ENCODE measurements at places on chromosomes 12 and 14. TPM values are rescaled to one million over a fixed set of nuclear protein-coding genes. Genes with fewer than 3 reads are reported as not detected.

DNA sequence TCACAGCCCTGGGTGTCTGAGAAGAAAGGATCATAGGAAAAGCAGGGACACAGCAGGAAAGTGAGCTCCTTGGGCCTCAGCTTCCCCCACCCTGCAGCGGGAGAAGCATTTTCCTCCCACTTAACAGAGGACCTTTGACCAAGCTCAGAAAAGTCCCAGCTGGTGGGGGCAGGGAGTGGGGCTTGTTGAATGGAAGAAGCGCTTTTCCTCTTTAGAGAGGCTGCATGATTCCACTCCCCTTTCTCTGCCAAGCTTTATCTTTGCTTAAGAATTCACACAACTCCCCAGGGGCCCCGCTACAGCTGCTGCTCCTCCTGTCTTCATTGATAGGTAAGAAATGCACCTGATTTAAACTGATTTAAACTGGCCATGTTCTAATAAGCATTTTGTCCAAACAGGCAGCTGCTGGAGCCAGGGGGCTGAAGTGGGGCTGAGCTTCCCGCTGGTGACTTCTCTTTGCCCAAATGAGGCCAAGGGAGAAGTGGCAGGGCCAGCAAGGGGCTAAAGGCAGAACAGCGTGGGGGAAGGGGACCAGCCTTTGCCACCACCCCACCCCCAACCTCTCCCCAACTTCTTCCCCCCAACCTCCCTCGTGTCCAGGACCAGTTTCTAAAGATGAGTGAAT lies 1.7 kb upstream of the PAPLN start:
- H3K4me1 ChIP-seq = peaks cover 39% of the 10 kb centered on the region
- H3K27ac ChIP-seq = no peak overlapping the region
- H3K27me3 ChIP-seq = peaks cover 7% of the 10 kb centered on the region
- no peak overlapping the region for H3K4me3 ChIP-seq

GRCh38 chr14:76352639-76353281 lies 23.2 kb upstream of the ESRRB start:
- DNase-seq = peak; percentile 30
- no peak overlapping the region for H3K4me3 ChIP-seq
- no peaks in the 10 kb centered on the region for H3K4me1 ChIP-seq

The SUDS3 gene
- 75.3 TPM for total RNA-seq

GRCh38 chr14:54565785-54566409 lies 1.0 kb upstream of the SAMD4A start:
- peak overlapping the region; percentile 98 for H3K27ac ChIP-seq
- peak; percentile 92 for DNase-seq
- H3K4me1 ChIP-seq = peaks cover 21% of the 10 kb centered on the region
- H3K4me3 ChIP-seq = peak overlapping the region; percentile 67

DNA sequence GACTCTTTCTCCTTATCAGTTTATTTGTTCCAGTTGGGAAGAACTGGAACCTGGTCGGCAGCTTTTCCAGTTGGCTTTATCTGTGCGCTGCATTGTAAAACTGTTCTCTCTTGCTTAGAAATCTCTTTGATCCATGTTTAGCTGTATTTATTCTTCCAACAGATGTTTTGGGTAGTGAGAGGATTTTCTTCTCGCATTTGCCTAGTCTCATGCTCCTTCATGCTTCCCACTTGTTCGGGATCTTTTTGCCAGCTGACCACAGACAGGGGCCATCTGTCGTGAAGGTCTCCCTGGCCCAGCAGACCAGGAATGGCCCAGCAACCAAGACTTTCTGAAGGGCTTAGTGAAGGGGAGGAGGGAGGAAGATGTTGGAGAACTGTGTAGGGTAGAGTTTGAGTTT lies 21.6 kb downstream of the NTF3 start:
- H3K4me3 ChIP-seq = no peak overlapping the region

- no peak overlapping the region for H3K27ac ChIP-seq
- H3K36me3 ChIP-seq = no peaks in the 10 kb centered on the region
- H3K4me3 ChIP-seq = no peak overlapping the region
- DNase-seq = no peak
Observed at GRCh38 chr12:4449851-4450221, 4.2 kb upstream of the FGF6 start.

- H3K4me1 ChIP-seq = no peaks in the 10 kb centered on the region
- DNase-seq = no peak
- no peak overlapping the region for H3K27ac ChIP-seq
- H3K36me3 ChIP-seq = no peaks in the 10 kb centered on the region
- H3K27me3 ChIP-seq = no peaks in the 10 kb centered on the region
- H3K4me3 ChIP-seq = no peak overlapping the region
Observed at GRCh38 chr12:127728285-127728684, 538.7 kb upstream of the TMEM132C start.

DNA sequence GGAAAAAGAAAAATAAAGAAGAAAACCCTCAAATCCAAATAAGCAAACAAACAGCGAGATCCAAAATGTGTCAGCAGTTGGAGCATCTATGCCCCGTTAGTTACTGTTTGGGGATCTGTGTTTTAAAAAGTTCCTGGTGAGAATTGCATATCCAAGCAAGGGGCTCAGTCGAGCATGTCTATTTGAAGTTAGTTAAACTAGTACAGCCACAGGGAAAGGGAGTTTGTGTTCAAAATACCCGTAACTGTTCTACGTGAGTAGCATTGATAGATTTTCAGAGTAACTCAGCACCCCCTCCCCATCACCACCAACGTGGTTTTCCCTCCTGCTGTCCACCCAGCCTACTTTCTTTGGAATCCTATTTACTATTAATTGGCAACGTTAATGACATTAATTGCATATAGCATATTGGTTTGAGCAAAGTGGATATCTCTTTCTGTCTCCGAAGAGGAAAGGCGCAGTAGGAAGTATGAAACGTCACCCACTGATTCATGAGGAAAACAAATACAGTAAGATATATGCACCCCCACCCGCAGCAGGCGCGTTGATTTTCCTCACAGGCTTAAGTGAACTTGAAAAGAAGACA lies 1.5 kb downstream of the NPAS3 start:
- H3K4me3 ChIP-seq = peak overlapping the region; percentile 68
- H3K4me1 ChIP-seq = peaks cover 7% of the 10 kb centered on the region
- H3K27ac ChIP-seq = peak overlapping the region; percentile 87
- DNase-seq = peak; percentile 18
- H3K36me3 ChIP-seq = no peaks in the 10 kb centered on the region

DNA sequence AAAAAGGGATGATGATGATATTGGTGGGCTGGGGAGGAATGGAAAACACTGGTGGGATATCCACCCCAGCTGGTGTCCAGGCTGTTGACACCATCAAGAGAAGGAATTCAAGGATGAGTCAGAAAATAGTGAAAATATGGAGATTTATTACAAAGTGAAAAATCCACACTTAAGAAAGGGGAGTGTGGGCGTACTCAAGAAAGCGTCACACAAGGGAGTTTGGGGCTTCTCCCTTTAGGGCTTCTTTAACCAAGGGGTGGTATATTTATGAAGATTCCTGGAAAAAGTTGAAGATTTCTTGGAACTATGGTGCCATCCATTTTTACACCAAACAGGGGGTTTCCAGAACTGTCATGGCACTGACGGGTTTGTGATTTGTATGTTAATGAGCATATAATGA lies 63.1 kb upstream of the ARID2 start:
- H3K4me3 ChIP-seq = no peak overlapping the region
- H3K4me1 ChIP-seq = no peaks in the 10 kb centered on the region
- no peaks in the 10 kb centered on the region for H3K36me3 ChIP-seq
- H3K27ac ChIP-seq = no peak overlapping the region

DNA sequence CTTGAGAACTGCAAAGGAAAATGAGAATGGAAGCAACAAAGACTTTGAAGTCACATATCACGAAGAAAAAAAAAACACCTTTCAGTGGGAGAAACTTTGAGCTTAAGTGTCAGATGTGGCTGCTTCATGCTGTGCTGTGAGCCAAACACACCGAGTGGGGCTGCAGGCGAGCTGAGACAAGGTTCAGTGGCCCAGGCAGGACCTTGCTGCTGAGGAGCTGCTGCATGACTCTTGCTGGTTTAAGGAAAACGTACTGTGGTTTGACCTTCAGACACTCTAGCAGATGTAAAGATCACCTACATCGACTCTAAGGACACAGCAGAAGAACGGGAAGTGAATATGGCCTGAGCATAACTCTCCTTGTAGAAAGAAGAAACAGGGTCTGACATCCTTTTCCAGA lies 118.1 kb upstream of the OR4E1 start:
- no peaks in the 10 kb centered on the region for H3K36me3 ChIP-seq
- no peaks in the 10 kb centered on the region for H3K4me1 ChIP-seq
- no peak overlapping the region for H3K27ac ChIP-seq

The OR4L1 gene
- not detected for total RNA-seq

- DNase-seq = no peak
- H3K4me3 ChIP-seq = no peak overlapping the region
- no peaks in the 10 kb centered on the region for H3K36me3 ChIP-seq
- H3K4me1 ChIP-seq = no peaks in the 10 kb centered on the region
- H3K27ac ChIP-seq = no peak overlapping the region
Observed at GRCh38 chr12:12017135-12017581, 53.6 kb upstream of the BCL2L14 start.

DNA sequence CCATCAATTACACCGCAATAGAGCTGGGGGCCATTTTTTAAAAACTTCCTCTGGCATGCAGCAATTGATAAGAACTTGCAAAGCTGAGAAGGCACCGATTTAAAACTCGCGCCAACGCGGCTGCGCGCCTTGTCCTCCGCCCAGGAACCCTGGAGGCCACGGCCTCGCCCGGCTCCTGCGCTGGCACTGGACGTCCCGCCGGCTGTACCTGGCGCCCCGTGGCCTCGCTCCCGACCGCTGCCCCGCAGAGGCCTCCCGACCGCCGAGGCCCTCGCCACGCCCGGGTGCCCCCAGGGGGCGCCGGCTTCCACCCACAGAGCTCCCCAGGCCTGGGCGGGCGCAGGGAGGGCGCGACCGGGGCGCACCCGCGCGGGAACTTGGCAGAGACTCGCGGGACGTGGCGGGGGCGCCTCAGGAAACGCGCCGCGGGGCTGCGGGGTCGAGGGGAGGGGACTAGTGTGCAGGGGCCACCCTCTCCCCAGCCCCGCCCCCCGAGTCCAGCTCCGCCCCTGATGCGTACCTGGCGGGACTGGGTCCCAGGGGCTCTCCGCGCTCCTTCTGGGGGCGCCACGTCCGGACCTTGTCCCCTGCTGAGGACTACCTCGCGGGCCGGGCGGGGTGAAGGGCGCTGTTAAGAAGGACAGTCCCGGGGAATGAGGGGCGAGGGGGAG lies 65.7 kb downstream of the TNFAIP2 start:
- H3K4me1 ChIP-seq = peaks cover 8% of the 10 kb centered on the region
- no peaks in the 10 kb centered on the region for H3K27me3 ChIP-seq
- peak; percentile 37 for DNase-seq
- no peak overlapping the region for H3K4me3 ChIP-seq
- H3K36me3 ChIP-seq = no peaks in the 10 kb centered on the region
- no peak overlapping the region for H3K27ac ChIP-seq

DNA sequence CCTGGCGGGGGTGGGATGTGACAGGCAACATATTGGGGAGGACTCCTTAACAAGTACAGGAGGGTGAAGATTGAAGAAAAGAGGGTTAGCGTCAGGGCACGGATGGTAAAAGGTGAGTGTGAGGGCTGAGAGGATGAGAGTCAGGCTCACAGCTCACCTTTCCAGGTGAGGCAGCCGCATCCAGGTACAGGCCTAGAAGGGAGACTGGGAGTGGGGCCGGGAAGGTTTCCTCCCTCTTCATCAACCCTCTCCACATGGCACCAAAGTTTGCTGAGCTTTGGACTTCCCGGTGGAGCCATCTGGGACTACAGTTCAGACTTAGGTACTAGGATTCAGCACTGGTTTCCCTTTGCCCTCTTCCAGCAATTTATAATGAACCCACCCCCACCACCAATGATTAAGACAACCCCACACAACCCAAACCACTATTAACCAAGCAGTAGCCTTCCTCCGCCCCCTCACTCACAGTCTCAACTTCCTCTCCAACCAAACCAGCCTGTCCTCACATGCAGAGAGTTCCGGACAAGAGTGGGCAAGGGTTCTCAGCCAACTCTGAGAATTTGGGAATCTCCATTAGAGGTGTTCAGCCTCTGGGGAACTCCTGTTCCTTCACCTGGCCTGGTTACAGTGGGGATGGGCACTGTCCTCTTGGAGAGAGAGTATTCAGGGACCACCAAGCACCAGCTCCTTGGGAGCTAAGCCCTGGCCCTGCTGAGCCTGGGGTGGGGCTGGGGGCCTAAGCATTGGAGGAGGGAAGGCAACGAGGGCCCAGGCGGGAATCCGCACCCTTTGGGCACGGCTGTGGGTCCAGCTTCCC lies 2.4 kb upstream of the HOXC4 start:
- no peak for DNase-seq
- H3K36me3 ChIP-seq = no peaks in the 10 kb centered on the region
- peaks cover 3% of the 10 kb centered on the region for H3K27me3 ChIP-seq
- H3K4me3 ChIP-seq = no peak overlapping the region

The FAM222A gene
- total RNA-seq = 37.6 TPM

The TAS2R31 gene
- 2.5 TPM for total RNA-seq

GRCh38 chr14:71742485-71742884 lies 189.7 kb upstream of the RGS6 start:
- no peak overlapping the region for H3K27ac ChIP-seq
- no peaks in the 10 kb centered on the region for H3K27me3 ChIP-seq
- no peak for DNase-seq
- no peaks in the 10 kb centered on the region for H3K36me3 ChIP-seq

The CLEC4D gene
- total RNA-seq = not detected

The MMP17 gene
- 1.00 TPM for total RNA-seq

- no peaks in the 10 kb centered on the region for H3K27me3 ChIP-seq
- H3K36me3 ChIP-seq = no peaks in the 10 kb centered on the region
- peak overlapping the region; percentile 13 for H3K4me3 ChIP-seq
- peak overlapping the region; percentile 48 for H3K27ac ChIP-seq
- peaks cover 58% of the 10 kb centered on the region for H3K4me1 ChIP-seq
Observed at GRCh38 chr12:116142936-116143898, 134.3 kb downstream of the MED13L start.

The KLHL33 gene
- 0.95 TPM for total RNA-seq

DNA sequence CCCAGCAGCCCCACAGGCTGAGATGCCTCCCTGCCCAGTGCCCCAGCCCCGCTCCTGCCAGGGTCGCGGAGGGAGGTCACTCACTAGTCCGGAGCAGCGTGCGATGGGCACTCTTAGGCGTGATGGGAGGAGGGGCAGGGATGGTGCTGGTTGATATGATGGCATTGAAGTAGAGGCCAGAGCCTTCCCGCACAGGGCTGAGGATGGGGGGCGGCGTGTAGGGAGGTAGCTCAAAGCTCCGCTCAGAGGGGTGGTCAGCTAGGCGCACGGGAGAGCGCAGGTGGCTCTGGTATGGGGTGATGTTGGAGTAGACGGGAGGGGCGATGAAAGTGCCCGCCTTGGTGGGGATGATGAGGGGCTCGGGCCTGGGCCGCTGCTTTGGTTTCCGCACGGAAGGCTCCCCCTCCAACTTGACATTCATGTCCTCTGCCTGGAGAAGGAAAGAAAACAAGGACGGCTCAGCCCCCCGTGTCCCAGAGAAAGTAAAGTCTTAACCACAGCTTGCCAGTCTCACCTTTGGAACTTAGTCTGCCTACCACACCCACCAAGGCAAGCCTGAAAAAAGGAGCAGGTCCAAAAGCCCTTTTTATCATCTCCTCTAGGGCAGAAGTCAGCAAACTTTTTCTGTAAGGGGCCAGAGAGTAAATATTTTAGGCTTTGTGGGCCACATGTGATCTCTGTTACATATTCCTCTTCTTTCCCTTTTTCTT lies 15.5 kb upstream of the PNMA1 start:
- H3K27ac ChIP-seq = no peak overlapping the region
- H3K27me3 ChIP-seq = no peaks in the 10 kb centered on the region
- no peak overlapping the region for H3K4me3 ChIP-seq
- H3K4me1 ChIP-seq = peaks cover 12% of the 10 kb centered on the region
- H3K36me3 ChIP-seq = no peaks in the 10 kb centered on the region

- no peak overlapping the region for H3K27ac ChIP-seq
- no peaks in the 10 kb centered on the region for H3K36me3 ChIP-seq
- DNase-seq = no peak
- peaks cover 12% of the 10 kb centered on the region for H3K27me3 ChIP-seq
Observed at GRCh38 chr12:5038781-5039311, 4.8 kb upstream of the KCNA5 start.
